ENCODE measurements at places on chromosomes 5 and 9.

DNA sequence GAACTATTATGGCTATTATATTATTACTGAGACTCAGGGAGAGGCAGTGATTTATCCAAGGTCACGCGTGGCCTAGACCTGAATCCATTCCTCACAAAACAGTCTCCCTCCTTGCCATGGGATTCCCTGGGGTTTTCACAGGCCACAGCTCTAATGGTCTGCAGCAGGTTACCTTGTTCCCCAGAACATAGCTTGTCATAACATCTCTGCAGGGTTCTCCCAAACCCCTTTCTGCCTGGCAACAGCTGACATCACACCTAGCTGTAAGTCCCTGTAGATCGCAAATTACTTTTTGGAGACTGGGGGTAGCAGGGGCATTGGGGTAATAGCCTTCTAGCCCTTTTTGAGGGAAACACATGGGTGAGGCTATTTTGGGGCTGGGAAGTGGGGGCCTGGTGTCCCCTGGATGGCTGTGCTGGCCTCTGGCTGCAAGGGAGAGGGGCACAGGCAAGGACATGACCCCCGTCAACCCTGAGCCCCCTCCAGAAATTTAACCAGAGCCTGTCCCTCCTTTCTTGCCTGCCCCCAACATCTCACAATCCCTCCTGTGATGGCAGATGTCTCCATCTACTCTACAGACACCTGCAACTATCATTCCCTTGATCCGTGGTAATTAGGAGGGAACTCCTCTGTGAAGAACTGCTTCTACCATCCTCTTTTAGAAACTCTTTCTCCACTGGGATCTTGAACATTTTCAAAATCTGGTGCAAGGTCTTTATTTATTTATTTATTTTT is 1.3 kb downstream of the CD74 start:
- no peak for DNase-seq

DNA sequence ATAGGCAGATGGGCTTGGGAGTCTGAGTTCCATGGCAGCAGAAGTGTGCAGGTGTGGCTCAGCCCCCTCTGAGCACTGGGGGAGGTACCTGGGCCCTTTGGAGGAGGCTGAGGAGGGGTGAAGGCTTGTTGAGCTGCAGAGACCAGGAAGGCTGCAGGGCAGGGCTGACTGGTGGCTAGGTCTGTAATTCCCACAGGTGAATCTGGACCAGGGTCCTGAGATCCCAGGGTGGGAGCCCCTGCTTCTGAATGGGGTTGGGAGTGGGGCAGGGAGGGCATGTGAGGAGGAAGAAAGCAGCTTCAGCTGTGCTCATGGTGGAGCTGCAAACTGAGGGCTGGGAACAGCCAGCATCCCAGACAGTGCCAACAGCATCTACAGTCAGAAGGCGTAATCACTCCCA is 111.1 kb downstream of the CACNA1B start:
- DNase-seq, result no peak

GRCh38 chr5:67315082-67315989 is 118.7 kb upstream of the CD180 start:
- DNase-seq, result no peak

DNA sequence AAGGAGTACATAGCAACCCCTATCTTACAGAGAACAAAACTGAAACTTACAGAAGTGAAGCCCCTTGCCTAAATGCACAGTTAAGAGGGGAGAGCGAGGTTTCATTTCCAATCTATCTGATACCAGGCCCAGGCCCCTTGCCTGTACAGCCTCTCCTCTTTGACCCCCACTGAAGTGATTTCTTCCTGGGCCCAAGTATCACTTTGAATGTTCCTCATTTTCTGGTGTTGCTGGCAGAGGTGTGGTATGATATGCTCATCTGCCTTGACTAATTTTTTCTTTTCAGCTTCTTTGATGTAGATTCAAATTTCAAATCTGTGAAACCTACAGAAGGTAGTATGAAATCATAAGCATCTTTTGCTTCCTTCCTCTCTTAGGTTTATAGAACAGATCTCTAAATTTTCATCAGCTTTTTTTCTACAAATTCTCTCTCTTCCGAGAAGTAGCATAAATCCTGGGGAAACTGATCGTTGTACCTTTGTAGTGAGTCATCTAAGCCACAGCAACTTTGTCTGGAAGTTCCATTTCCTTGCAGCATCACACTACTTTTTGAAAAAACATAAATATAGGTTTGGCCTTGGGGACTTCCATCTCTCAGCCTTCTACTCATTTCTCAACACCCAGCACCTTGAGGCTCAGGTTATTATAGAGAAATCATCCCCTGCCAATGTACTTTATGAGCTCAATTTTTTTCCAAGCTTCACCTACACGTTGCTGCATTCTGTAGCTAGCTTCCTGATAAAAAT is 402.4 kb upstream of the PTGER4 start:
- no peak for DNase-seq

Data from Panc1 (cell line).